ENCODE measurements at places on chromosomes 5 and 9.

DNA sequence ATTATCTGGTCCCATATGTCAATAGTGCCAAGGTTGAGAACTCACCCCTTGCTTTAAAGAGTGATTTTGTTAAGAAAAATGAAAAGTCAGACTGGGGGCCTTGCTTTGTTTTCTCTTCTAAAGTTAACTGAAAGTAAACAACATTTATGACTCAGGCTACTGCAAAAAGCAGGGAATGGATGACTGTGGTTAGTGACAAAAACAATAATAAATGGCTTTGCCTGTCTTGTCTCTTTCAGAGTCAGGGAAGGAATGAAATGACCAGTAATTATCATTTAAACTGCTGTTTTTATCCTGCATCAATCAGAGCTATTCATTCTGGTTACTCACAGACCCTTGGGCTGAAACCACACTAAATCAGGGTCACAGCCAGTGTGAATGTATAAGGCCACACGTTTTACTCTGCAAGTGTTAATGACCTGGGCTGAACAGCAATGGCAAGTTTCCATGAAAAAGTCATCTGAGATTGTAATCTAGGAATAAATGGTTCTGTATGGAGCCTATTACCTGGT lies 112.2 kb downstream of the ZNF608 start:
- DNase-seq, result no peak

DNA sequence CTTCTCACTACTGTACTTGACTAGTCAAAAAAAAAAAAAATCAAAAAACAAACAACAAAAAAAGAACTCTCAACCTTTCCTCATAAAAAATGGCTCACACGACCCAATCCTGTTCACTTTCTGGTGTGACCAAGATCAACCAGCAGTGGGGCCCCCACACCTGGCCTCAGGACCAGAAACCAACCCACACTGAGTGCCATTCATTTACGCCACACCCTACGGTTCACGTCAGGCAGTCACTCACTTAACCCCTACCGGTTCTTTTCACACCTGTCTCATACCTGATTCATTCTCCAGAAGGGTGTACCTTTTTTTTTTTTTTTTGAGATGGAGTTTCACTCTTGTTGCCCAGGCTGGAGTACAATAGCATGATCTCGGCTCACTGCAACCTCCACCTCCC lies 5.7 kb downstream of the SUSD1 start:
- no peak for DNase-seq

GRCh38 chr5:141982626-141983025 lies 13.7 kb downstream of the RNF14 start:
- DNase-seq, result no peak

GRCh38 chr5:33513462-33514185 lies 72.9 kb downstream of the TARS1 start:
- no peak for DNase-seq

DNA sequence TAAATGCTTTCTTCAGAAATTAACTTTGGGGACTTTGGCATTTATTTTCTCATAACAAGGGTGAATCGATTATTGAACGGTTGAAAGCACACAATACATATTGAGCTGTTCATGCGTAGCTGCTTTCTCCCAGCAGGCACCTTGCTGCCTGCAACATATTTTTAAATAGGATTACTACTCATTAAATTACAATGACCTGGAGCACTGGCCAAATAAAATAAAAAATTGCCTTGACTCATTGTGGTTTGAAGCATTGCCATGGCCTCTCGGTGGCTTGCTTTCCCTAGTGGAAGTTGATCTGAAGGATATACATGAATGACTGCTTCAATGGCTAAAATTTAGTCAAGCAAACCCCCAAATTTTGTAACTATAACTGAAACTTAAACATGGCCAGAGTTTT lies 181.6 kb upstream of the NUDT12 start:
- no peak for DNase-seq
